ENCODE measurements at places on chromosomes 4 and X.

GRCh38 chr4:141642063-141642462 lies 5.7 kb downstream of the IL15 start:
- no peaks in the 10 kb centered on the region for H3K36me3 ChIP-seq
- H3K27ac ChIP-seq = no peak overlapping the region
- H3K4me3 ChIP-seq = no peak overlapping the region
- H3K4me1 ChIP-seq = peaks cover 5% of the 10 kb centered on the region
- DNase-seq = no peak
- peaks cover 14% of the 10 kb centered on the region for H3K27me3 ChIP-seq

DNA sequence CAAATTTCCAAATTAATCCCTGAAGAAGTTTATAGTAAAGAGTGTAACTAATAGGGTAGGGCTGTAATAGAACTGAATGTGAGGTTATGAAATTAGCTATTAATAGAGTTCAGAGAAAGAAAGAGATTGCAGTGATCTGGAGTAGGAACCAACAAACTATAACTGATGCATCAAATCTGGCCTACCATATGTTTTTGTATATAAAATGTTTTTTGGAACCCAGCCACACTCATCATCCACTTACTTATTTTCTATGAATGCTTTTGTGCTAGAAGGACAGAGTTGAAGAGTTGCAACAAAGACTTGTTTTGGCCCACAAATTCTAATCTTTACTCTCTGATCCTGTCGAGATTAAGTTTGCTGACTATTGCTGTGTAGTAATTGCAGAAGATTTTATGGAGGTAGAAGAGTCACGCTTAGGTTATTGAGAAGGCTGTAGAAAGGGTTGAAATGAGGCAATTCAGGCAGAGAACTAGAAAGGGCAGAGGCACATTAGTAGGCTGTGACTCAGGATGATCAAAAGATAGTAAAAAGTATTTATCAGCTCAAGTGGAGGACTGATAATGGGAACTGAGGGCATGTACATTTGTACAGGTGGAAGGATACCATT lies 298.7 kb upstream of the EMCN start:
- no peaks in the 10 kb centered on the region for H3K4me1 ChIP-seq
- no peaks in the 10 kb centered on the region for H3K36me3 ChIP-seq
- H3K27me3 ChIP-seq = no peaks in the 10 kb centered on the region
- no peak overlapping the region for H3K27ac ChIP-seq
- H3K4me3 ChIP-seq = no peak overlapping the region

DNA sequence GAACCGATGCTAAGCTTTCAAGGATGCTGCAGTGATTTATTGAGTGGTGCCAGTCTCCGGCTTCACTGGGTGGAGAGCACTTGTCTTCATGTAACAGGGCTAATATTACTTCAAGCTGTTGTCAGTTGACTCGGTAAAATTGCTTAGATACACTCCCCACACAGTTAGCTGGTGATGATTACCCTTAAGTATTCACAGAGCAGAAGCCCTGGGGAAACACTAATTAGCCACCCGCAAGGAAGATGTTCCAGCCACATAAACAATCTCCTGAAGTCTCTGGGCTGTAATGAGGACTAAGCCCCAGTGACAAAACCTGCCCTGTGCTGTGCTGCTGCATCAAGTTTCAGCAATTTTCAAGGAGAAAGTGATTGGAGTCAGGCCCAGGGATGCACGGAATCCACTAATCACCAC lies 37.3 kb upstream of the GK2 start:
- no peaks in the 10 kb centered on the region for H3K4me1 ChIP-seq
- H3K27me3 ChIP-seq = no peaks in the 10 kb centered on the region
- H3K4me3 ChIP-seq = no peak overlapping the region

DNA sequence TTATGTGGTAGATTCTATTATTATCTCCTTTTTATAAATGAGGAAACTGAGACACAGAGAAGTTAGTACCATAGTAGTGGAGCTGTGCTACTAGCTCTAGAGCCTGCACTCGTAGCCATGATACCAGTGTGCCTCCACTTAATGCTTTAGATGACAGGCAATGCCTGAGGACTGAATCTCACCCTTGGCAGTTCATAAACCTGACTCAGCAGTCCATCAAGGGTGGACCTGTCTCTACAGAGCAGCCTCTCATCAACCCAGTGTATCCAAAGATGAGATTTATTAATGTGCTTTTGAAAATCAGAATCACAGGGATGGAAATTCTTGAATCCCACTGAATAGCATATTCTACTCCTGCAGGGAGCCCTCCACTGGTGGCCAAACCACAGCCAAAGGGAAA lies 483.2 kb upstream of the DIPK2B start:
- no peaks in the 10 kb centered on the region for H3K4me1 ChIP-seq
- no peaks in the 10 kb centered on the region for H3K36me3 ChIP-seq
- H3K27me3 ChIP-seq = no peaks in the 10 kb centered on the region
- DNase-seq = no peak

GRCh38 chr4:166274136-166274761 lies 401.2 kb downstream of the TLL1 start:
- DNase-seq = no peak
- H3K4me1 ChIP-seq = no peaks in the 10 kb centered on the region
- H3K36me3 ChIP-seq = no peaks in the 10 kb centered on the region
- no peaks in the 10 kb centered on the region for H3K27me3 ChIP-seq
- H3K27ac ChIP-seq = no peak overlapping the region
